ENCODE measurements at places on chromosomes 2 and 18.

DNA sequence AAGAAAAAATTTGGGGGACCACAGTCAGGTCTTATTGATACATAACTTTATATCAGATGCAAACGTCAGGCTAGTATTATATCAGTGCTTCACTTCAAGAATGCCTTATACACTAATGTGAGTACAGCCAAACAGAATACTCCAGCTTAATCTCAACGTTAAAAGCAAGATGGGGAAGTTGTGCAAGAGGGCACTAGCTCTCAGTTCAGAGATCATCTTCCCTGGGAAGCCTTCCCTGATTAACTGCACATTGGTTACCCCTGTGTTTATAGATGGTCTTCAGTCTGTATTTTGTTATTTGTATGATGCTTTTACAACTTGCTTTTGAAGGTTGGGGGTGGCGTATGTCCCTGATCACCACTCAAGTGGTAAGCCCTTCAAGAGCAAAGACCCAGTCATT is 11.4 kb downstream of the EPAS1 start:
- DNase-seq = no peak

DNA sequence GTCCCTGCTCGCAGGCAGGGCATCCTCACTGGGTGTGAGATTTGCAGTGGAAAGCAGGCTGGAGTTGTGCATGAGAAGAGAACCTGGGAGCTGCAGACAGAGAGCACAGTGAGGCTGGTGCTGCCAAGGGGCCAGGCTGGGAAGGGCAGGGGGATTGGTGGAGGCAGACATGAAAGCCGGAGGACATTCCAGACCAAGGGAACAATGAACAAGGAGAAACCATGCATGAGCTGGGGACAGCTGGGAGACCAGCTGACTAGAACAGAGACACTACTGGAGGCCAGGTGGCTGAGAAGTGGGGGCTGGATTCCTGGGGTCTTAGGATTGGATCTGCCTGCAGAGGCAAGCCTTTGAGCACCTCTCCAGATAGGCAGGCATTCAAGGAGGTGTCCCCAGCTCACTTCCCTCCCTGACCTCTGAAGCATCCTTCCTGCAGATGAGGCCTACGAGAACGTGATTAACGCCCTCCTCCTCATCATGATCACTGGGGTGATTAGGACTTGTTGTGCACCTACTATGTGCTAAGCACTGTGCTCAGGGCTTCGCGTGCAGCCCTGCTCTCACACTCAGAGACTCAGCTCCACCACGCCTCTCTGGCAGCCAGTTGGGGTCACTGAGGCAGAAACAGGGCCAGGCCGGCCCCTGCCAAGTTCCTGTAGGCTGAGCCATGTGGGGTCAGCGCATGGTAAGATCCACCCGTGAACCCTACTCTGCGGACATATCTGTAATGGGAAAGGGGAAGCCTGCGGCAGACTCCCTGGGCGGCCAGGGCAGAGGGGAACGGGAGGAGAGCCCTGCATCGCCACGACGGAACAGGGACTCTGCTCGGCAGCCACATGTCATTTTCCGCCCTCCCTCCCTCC is 74.8 kb upstream of the SLC66A3 start:
- DNase-seq = no peak

DNA sequence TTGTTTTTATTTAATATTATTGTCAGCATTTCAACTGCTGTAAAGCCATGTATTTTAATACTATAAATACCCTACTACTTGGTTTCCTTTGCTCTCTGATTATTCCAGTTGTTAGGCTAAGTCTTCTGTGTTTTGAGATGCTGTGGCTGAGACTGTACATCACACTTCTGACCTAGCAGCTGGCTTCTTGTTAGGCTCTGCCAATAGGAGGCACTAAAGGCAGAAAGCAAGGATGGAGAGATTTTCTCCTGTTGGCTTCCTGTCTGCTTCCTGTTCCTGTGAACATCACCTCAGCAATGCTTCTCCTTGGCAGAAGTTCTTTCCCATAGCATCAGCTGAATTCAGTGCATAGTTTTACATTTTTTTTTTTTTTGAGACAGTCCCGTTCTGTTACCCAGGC is 68.3 kb upstream of the YPEL5 start:
- no peak for DNase-seq

- DNase-seq = peak; percentile 64
Observed at GRCh38 chr18:57881818-57882413, 78.8 kb upstream of the ATP8B1 start.

DNA sequence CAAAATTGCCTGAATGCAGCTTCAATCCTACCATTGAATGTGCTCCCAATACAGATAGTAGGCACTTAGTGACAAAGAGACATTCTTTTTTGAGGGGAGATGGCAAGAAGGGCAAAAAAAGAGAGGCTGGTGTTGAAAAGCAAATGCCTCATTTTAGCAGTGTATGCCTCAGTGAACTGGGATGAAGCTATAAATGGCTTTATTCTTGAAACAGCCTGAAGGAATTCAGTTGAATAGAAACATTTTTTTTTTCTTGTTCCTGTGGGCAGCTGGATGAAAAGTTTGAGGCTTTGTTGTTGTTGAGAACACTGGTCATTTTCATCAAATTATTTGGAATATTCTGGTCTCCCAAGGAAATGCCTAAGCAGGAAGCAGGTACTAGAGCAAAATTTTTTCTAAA is 228.9 kb downstream of the RNF144A start:
- DNase-seq = no peak

- DNase-seq = no peak
Observed at GRCh38 chr2:4475618-4476017, 772.2 kb downstream of the DCDC2C start.

DNA sequence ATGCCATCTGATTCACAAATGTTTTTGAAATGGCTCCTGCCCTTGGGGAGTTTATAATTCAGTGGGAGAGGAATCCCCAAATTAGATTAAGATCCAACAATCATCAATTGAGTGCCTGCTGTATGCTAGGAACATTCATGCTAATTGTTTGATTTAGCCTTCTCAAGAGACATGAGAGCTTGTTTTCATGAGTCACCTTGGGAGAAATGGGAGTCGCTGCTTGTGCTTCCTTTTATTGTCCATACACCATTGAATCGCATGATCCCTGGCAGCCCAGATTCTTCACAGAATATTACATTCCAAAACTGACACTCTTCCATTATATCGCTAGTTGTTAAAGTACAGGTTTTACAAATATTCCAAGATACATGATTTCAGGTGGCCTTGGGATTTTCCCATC is 106.0 kb upstream of the MAP3K20 start:
- DNase-seq = no peak

GRCh38 chr2:112661656-112662305 is 16.0 kb downstream of the SLC20A1 start:
- no peak for DNase-seq

GRCh38 chr18:3615374-3615985 is 165.5 kb downstream of the TGIF1 start:
- no peak for DNase-seq

- DNase-seq = no peak
Observed at GRCh38 chr2:70002241-70002899, 40.9 kb upstream of the ASPRV1 start.

- no peak for DNase-seq
Observed at GRCh38 chr2:191038241-191038725, 24.3 kb upstream of the STAT1 start.

- no peak for DNase-seq
Observed at GRCh38 chr2:229313591-229313990, 42.5 kb upstream of the PID1 start.

All from thymus (tissue), 14 donors.